WTC11 (cell line): ENCODE measurements at places on chromosomes 6 and 20. TPM values are rescaled to one million over a fixed set of nuclear protein-coding genes. Genes with fewer than 3 reads are reported as not detected.

- no peak for DNase-seq
These were observed 102.6 kb downstream of the SPTLC3 start for GRCh38 chr20:13111249-13111911.

PLCB1 gene
- 11.3 to 18.5 TPM (median 17.5 TPM) in 3 replicates for total RNA-seq

ARMC2 gene
- total RNA-seq = 4.6 to 5.2 TPM (median 4.7 TPM) in 3 replicates

DNA sequence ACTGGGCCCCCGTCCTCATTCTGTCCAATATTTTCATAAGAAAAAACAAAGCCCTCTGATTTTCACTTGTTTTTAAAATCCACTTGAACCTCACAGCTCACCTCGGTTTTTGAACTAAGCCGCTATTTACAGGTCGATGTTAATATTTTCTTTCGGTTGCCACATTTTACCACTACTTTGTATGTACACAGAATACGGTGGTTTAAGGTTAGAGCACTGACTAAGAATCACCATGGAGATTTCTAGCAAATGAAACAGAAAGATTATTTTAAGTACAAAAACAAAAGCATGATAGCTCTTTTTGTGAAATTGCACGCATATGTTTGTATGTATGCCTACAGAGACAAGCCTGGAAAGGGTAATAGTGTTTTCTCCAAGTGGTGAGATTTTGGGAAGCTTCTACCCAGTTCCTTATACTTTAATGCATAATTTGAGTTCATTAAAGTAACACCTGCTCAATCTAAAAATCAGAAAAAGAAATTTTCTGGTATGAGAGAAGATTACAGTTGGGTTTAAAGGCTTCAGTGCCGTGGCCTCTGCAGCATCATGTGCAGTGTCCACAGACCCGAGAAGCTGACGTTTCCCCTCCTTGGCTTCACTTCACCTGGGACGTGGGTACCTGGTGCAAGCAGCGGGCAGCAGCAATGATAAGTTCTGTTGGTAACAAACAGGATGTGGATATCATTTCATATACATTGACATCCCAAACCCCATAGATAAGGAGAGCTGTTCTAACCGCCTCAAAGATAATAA lies 144.0 kb downstream of the UST start:
- DNase-seq = no peak

DNA sequence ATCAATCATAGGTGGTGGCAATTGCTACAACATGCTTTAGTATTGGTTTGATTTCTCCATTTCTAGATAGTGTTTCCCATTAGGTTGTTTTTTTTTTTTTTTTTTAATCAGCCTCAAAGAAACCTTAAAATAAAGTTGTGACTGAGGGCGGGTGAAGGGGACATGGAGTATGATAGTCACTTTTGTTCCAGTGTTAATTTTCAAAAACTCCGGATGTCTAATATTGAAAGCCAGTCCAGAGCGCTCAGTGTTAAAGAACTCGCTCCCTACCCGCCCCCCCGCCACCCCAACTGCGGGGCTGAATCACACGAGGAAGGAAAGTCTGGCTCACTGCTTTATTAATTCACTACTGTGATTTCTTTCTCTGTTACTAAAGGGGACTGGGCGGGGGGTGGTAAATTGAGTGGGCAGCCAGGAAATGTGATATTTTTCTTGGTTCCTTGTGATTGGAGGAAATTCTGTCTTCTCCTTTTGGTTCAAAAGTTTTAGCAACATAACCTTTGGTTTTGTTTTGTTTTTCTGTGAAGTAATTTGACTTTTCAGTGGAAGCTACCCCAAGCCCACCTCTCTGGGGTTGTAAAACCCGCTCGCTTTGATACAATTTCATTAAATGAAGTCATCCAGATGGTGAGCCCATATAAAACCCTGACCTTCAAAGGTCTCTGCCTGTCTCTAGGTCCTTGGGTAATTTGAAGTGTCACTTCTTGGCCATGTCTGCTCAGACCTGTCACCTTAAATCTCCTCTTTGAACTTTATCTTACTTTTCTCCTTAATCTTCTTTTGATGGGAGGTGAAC lies 38.0 kb downstream of the TNFAIP3 start:
- no peak for DNase-seq

WFDC5 gene
- not detected in 3 replicates for total RNA-seq

DNA sequence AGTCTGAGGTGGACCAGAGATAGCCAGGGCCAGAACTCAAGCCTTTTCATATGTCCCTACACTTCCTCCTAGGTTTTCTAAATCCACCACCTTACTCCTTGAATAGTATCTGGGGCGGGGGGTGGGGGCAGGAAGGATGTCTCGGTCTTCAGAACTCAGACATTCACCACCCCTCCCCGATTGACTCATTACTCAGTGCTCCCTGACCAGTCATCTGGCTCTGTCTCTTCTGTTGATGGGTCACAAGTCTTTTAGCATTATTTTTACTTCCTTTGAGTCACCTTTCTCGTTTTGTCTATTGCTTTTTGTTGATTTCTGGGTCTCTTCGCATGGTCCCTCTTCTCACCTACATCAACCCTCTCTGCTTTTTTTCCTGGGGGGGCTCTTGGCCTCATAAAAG lies 23.3 kb downstream of the NOX3 start:
- DNase-seq = no peak

- DNase-seq = no peak
These were observed 6.0 kb upstream of the PTK7 start for GRCh38 chr6:43070028-43070632.

DNA sequence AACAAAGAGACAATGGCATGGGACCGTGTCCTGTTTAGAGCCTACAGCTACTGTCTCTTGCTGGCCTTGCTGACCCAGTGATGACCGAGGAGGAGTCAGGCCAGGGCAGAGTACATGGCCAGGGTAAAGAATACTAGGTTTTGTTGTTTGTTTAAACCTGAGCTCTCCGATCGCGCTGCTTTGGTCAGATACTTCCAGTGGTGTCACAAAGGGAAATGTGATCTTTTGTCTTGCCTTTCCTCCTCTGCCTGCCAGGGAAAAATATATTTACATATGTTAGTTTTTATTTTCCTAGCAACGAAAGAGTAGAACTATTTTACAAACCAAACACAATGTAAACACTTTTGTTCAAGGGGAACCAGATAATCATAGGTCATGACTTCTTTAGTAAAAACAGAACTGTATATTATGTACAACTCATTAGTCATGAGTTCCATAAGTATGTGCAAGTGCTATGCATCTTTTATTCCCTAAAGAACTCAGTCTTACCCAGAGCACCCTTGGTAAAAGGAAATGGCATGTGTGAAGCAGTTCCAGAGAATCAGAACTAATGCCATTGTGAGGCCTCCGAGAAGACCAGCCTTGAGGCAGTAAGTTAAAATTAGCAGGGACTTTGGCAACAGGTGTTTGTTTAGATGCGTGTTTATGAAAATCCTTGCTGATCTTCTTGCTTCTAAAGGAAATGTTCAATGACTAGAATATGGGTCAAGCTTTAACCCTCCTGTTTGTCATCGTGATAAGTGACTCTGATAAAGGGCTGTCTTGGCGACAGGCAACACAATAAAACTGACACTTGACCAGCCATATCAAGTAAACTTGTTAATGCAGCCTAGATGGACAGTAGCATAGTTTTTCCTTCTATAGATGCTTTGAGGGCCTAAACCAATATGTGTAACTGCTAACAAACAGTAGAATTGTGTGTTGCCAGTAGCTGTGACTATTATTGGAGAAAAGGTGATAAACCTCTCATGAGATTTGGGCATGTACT lies 204.6 kb downstream of the NKAIN2 start:
- DNase-seq = no peak

NKAIN4 gene
- 7.2 to 11.0 TPM (median 9.6 TPM) in 3 replicates for total RNA-seq

DNA sequence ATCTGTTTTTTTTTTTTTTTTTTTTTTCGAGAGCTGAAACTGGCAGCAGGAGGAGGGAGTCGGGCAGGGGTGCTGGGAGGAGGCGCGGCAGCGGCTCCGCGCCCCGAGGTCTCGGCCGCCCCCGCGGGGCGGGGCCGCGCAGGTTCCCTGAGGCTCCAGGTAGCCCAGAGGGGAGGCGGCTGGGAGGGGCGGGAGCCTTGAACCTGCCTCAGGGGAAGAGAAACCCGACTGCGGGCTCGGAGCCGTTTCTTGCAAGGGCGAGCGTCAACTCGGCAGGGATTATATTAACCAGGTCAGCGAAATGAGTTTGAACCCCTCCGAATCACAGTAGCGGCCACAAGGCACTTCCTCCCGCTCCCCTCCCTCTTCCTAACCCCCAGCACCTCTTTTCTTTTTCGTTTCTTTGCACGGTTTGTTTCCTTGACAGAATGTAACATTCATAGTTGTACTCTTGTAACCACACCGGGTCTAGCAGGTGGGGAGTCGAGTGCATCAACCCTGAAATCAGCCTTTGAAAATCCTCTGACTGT lies 2.0 kb downstream of the MYB start:
- DNase-seq = peak; percentile 68

RFX6 gene
- total RNA-seq = 0.11 TPM in 1 of 3 replicates, not detected in the others

GRCh38 chr20:7940341-7940740 lies at the start of gene HAO1:
Gene HAO1 (minus strand): TSS chr20:7940458. CDS start chr20:7940422, 36 bp downstream.
- no peak for DNase-seq

GRCh38 chr6:36224918-36225461 lies 28.4 kb downstream of the BRPF3 start:
- DNase-seq = no peak

EYS gene
- 0.18 TPM in 1 of 3 replicates, not detected in the others for total RNA-seq

GRCh38 chr20:57319584-57319983 lies 10.0 kb upstream of the SPO11 start:
- no peak for DNase-seq

DNA sequence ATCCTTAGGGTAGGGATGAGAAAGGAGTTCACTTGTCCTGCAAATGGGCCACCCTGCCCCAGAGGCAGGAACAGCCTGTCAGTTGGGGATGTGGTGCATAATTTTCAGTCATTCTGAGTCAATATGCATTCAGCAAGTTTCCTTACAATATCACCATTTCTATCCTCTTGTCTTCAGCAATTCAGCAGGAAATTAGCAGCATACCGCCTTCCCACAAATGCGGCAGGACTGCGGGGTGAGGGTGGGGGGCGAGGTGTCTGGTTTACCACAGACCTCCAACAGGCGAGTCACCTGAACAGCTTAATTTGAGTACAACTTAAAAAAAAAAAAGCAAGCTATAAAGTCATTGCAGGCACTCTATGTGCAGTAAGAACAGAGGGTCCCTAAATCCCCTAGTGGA lies 126.8 kb downstream of the MAP3K7 start:
- no peak for DNase-seq

- DNase-seq = no peak
These were observed 79.2 kb downstream of the STXBP5 start for GRCh38 chr6:147283460-147283859.

B3GAT2 gene
- 0.70 to 0.85 TPM (median 0.71 TPM) in 3 replicates for total RNA-seq

DNA sequence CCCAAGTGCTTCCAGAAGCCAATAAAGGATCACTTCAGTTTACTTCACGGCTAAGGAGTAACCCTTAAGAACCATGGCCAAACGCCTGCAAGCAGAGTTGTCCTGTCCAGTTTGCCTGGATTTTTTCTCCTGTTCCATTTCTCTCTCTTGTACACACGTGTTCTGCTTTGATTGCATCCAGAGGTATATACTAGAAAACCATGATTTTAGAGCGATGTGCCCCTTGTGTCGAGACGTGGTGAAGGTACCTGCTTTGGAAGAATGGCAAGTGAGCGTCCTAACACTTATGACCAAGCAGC lies 2.5 kb downstream of the RFPL4B start:
- no peak for DNase-seq

DNA sequence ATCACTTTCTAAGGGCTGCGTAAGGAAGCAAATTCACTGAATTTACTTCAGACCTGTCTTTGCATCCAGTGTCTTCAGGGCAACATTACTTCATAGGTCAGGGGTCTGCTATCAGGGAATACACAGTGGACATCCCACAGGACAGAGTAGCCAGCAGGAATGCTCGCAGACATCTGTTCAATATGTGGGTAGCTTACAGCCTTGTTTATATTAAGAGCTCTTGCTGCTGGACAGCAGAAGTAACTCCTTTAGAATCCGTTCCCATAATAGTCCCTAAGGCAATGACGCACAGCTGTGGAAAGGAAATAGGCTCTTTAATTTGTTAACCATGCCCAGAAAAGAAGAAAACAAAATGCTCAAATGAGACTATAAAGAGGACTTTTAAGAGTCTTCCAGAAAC lies 198.7 kb downstream of the MOXD1 start:
- DNase-seq = no peak

TRIM31 gene
- total RNA-seq = 0.11 to 0.16 TPM (median 0.13 TPM) in 3 replicates
